ENCODE measurements at places on chromosomes 1 and 21.

- DNase-seq, result no peak
Observed at GRCh38 chr1:8002329-8002910, 23.7 kb downstream of the ERRFI1 start.

- no peak for DNase-seq
Observed at GRCh38 chr1:184708084-184708676, 46.5 kb downstream of the EDEM3 start.

DNA sequence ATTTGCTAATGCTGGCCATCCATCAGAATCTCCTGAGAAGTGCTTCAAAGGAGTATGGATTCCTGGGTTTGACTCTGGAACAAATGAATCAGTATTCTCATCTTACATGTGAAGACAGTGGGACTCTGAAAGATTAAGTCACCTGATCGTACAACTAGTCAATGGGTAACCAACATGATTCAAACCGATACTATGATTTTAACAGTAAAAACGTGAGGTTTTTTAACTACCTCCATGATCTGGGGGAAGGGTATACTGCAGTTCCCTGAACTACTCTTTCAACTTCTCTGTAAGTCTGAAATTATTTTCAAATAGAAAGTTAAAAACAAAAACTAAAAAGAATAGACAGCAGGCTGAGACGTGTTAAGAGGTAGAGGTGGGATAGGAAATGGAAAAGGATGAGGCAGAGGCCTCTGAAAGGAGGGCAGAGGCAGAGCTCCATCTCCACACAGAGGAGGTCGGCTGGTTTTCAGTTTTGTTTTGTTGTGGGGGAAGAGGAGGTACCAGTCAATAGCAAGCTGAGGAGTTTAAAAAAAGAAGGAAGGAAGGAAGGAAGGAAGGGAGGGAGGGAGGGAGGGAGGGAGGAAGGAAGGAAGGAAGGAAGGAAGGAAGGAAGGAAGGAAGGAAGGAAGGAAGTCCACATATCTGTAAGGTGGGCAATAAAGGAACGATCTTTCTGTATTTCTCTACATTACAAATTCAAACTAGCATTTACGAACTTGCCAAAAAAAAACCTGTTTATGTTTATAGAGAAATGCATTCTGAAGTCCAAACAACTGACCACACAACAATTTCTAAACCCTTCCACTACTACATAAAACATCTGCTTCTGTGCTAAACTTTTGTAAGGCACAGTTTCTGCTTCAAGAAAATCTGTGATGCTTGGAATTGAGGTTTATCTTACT lies 213.1 kb downstream of the RERE start:
- DNase-seq, result peak; percentile 85

GRCh38 chr1:9438431-9439073 lies 100.7 kb upstream of the SLC25A33 start:
- no peak for DNase-seq

GRCh38 chr1:203519053-203519840 lies 25.3 kb downstream of the OPTC start:
- no peak for DNase-seq

DNA sequence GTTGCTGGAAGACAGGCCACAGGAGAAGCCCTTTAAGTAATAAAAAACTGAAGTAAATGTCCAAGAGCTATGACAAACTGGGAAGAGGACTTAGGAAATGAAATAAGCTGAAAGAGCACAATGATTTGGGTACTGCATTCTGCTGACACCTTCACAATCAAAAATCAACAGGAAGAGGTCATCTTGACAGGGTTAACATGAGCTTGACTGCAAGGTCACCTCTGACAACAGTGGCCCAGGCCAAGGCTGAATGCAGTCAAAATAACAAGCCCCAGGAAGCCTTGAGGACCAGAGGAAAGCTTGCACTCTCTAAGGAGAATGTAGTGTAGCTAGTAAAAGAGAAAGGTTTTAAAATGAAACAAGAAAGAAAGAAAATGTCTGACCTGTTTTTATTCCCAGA lies 179.3 kb downstream of the SEC16B start:
- DNase-seq, result no peak

GRCh38 chr1:200437556-200438203 lies 27.8 kb upstream of the ZNF281 start:
- peak; percentile 59 for DNase-seq

GRCh38 chr1:14236097-14236496 lies 362.4 kb upstream of the KAZN start:
- DNase-seq, result no peak

DNA sequence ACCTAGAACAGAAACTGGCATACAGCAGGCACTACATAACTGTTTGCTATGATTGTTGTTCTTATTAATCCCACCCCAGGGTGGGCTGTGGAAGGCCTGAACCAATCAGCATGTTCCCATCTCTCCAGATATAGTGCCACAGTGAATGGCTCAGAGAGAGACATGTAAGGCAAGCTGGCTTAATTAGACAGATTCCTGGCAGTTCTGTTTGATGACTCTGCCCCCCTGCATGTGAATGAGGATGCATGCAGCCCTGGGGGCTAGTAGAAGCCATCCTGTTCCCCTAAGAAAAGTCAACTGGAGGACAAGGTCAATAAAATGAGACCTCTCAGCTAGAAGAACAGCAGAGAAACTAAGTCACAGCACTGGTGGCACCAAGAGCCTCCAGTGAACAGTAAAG lies 130.3 kb downstream of the GLIS1 start:
- no peak for DNase-seq

DNA sequence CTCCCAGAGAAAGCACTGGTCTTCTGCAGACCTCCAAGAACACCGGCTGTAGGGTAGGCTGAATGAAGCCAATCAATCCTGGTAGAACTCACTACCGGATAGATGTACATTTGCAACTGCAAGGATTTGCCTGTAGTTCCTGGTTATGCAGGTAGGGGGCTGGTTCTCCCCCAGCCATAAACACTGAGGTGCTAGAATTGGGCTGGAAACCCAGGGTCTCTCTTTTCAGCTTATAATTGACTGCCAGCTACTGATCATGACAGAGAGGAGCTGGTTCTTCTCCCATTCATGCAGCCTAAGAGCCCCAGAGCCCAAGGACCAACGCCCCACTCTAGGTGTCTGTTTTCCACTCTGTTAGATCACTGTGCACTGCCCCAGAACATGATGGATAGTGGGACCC lies 21.5 kb upstream of the MTARC2 start:
- peak; percentile 53 for DNase-seq
